ENCODE measurements at places on chromosomes 1 and 21.

DNA sequence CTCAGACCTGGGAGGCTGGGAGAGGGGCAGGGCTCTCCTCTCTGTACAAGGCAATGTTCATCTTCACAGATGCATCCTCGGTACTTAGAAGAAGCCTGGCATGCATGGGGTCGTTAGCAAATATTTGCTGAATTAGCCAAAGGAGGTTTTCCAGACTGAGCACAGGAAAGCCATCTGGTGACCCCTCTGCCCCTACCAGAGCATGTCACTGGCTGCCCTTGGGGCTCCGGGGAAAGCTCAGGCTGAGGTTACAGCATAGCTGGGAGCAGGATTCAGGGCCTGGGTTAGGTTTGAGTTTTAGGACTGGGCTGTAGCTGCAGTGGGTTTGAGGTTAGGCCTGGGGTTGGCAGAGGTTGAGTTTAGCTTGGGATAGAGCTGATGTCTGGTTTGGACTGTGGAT, 43.4 kb upstream of the ZBTB40 start:
- DNase-seq: no peak

- no peak for DNase-seq
Observed at GRCh38 chr1:8706995-8707396, 110.4 kb downstream of the RERE start.

- no peak for DNase-seq
Observed at GRCh38 chr1:225828706-225829345, 18.9 kb downstream of the EPHX1 start.

- DNase-seq: no peak
Observed at GRCh38 chr1:112502826-112503225, 5.9 kb upstream of the WNT2B start.

- DNase-seq: no peak
Observed at GRCh38 chr21:37088186-37088735, 15.2 kb downstream of the TTC3 start.

- DNase-seq: no peak
Observed at GRCh38 chr1:224502459-224503160, 68.0 kb upstream of the WDR26 start.

GRCh38 chr1:197307551-197307950, 39.5 kb downstream of the CRB1 start:
- DNase-seq: no peak
